Brain (organoid and tissue), 16 donors: ENCODE measurements at places on chromosomes 16 and 17. TPM values are rescaled to one million over a fixed set of nuclear protein-coding genes. Genes with fewer than 3 reads are reported as not detected.
A peak's percentile ranks its signal among the peaks of the same experiment; 100 is the strongest.

DNA sequence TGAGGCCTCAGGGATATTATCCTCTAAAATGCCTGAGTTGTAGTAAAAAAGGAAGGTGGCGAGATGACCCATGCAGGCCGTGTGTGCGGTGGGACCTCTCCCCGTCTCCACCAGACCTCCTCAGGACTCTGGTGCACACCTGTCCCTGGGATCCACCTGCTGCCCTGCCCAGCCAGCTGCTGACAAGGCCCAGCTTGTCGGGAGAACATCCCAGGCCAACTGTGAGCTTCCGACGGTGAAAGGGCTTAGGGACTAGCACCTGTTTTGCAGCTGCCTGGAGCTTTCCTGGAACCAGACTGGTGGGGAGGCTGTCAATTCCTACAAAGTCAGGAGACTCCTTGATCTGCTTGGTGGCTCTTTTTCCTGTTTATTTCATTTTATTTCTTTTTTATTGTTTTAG is 11.6 kb downstream of the IL34 start:
- DNase-seq = no peak

DNA sequence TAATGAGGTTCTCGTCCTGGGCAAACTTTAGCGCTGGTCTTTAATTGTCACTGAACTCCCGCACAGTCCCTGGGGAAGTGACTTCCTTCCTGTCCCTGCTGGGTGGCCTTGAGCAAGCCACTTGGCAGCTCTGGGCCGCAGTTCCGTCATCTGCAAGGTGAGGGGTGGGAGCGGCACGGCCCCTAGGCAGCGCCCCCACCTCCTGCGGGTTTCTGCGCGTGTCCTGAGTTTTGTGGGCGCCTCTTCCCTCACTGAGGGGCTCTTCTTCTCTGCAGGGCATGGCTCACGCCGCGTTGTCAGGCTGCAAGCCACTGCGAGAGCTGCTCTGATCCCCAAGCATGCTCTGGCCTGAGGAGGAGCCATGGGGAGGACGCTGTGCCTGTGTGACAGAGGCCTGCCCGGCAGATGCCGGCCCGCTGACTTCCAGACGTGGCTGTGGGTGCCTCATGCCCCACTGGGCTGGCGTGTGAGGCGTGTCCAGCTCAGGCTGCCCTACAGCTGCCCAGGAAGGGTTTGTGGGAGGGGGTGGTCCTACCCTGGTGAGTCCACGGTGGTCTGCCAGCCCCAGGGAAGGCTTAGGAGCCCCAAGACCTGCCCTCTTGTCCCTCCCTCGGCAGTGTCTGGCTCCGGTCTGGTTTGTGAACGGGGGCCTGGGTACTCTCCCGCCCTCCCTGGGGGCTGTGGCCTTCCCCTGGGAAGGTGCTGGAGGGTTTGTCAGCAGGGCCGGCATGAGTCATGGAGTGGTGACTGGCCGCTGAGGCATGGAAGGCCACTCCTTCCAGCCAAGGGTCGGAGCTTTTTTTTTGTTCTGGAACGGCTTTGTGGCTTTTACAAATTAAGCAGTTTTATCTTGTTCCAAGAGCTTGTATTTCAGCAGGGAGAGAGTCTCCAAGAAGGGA is 182.0 kb downstream of the SEC14L1 start:
- no peak for DNase-seq

DNA sequence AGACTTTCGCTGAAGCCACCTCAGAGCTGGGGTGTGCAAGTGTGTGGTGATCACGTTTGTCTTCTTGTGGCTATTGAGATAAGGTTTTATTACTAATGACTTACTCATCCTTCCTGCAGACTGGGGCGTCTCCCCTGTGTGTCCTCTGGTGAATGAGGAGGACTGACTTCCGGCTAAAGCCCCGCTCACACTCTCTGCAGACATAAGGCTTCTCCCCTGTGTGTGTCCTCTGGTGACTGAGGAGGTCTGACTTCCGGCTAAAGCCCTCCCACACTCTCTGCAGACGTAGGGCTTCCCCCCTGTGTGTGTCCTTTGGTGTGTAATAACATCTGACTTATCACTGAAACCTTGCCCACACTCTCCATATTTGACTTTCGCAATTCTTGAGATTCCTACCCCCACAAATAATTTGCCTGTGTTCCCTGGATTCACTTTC is 19.4 kb downstream of the PRDM7 start:
- no peak for DNase-seq

DNA sequence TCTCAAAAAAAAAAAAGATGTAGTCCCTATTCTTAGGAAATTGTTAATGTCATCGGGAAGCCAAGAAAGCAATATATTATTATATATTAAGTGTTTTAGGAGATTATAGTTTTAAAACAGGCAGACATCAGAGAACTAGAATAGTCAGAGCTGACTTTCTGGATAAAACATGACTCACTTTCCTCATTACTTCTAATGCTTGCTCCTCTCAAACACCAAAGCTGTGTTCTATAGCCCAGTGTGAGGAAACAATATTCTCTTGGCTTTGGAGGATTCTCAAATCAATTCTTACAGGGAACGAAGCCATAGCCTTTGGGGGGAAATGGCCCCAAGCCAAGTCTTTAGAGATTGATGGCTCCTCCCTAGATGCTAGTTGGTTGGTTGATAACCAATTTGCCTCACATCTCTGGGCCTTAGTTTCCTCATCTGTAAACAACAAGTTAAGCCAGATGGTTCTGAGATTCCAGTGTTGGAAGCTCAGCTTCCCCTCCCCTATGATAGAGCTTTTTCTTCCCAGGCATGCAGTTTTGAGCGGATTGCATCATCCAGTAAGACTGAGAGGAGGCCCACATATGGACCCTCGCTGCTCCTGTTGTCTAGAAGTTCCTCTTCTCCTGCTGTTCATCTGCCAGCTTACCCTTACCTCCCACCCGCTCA is 12.4 kb downstream of the NMT1 start:
- no peak for DNase-seq

Gene KRTAP4-9
- polyA plus RNA-seq = not detected

DNA sequence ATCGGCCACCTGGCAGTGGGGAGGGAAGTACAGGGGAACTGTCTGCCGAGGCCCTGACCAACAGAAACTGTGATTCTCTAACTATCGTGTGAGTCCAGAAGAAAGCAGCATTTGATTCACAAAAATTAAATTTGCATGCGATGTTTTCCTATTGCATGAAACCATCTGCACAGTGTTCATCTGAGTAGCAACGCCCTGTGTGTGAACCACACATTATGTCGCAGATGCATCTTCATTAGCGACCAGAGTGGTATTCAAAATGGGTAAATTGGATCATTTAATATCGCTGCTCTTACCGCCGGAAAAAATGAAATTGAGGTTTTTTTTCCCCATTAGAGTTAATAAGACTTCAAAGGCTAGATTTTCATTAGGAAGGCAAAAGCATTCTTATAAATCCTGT is 260.6 kb downstream of the ABCC12 start:
- DNase-seq = peak; percentile 42

GRCh38 chr17:49646391-49647255 is 31.3 kb downstream of the SPOP start:
- DNase-seq = no peak

GRCh38 chr16:4124535-4125294 is 8.5 kb upstream of the ADCY9 start:
- peak; percentile 30 for DNase-seq

Gene ACSM2A
- polyA plus RNA-seq = not detected

Gene TMEM94
- polyA plus RNA-seq = 156 TPM

- no peak for DNase-seq
These were observed 64.6 kb downstream of the RTN4RL1 start for GRCh38 chr17:1960545-1960912.

DNA sequence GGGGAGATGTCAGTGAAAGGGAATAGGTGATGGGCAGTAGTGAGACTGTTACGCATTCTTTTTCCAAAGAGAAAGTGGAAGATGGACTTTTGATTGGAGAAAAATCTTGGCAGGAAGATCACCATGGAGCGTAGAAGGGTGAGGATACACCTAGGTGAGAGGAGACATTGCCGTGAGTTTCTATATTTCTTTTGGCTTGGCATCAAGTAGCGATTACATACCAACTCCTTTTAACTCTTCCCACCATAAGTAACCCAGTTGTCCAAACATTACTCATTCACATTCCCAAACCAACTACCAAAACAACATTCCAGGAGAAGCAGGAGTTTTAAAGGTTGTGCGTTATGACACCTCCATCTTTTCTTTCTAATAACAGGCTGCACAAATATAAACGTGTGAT is 10.7 kb upstream of the KRT28 start:
- no peak for DNase-seq

GRCh38 chr16:23650674-23651416 is 9.6 kb downstream of the DCTN5 start:
- DNase-seq = no peak

- DNase-seq = no peak
These were observed 19.5 kb downstream of the N4BP1 start for GRCh38 chr16:48590476-48590875.

- DNase-seq = peak; percentile 18
These were observed 25.2 kb downstream of the CD300A start for GRCh38 chr17:74491626-74492025.

DNA sequence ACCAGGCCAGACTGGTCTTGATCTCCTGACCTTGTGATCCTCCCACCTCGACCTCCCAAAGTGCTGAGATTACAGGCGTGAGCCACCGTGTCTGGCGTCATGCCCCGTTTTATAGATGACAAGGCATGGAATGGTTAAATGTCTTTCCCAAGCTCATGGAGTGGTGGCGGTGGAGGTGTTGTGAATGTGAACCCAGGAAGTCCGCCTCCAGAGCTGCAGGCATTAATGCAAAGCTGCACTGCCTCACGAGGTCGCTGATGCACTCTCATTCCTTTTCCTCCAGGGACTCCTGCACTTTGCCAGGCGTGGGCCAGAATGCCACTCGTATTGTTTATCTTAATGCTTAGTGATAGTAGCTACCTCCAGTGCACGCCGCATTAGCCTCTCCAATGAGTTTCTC is 149.6 kb downstream of the WWOX start:
- no peak for DNase-seq

DNA sequence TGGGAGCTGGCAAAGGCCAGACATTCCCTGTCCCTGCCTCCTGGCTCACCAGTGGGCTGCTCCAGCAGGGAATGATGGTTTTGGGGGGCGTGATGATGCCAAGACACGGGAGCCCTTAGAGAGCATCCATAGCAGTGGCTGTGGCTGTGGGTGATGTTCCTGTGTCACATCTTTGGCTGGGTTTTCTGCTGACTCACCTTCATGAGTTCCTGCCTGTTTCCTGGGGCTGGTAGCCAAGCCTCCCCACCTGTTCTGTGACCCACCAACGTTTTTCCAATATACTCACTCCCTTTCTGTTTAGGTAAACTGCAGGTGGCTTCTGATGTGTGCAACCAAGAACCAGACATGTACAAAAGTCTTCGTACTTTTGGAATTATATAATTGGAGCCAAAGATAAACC is 16.5 kb upstream of the NF1 start:
- no peak for DNase-seq

- DNase-seq = peak; percentile 19
These were observed 174.3 kb upstream of the TBX2 start for GRCh38 chr17:61225178-61225882.

DNA sequence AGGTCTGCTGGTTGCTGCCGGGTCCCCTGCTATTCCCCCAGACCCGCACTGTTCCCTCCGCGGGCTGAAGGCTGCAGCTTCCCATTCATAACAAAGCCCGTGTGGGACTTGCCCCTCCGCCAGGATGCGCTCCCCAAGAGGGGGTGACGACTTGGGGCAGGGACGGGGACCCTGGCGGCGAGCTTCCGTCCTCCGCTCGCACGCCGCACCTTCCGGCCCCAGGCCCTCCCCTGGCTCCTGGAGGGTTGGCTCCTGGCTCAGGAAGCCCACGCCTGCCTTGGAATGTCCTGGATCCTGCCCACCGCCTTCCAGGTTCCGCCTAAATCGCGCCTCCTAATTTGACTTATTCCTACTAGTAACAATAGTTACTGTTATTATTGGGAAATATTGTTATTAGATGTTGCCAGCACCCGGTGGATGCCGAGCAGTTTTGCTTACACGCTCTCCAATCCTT is 1.1 kb upstream of the TFAP4 start:
- DNase-seq = peak; percentile 67

Gene CCDC200
- not detected for polyA plus RNA-seq

- no peak for DNase-seq
These were observed 30.2 kb upstream of the JPT2 start for GRCh38 chr16:1647856-1648255.

- DNase-seq = peak; percentile 83
These were observed 237.8 kb downstream of the PRKCA start for GRCh38 chr17:66540131-66540781.

GRCh38 chr16:87874639-87875427 is 5.5 kb upstream of the SLC7A5 start:
- no peak for DNase-seq

Gene CA5A
- polyA plus RNA-seq = 0.54 TPM

GRCh38 chr16:86035906-86036305 is 136.9 kb downstream of the IRF8 start:
- no peak for DNase-seq

DNA sequence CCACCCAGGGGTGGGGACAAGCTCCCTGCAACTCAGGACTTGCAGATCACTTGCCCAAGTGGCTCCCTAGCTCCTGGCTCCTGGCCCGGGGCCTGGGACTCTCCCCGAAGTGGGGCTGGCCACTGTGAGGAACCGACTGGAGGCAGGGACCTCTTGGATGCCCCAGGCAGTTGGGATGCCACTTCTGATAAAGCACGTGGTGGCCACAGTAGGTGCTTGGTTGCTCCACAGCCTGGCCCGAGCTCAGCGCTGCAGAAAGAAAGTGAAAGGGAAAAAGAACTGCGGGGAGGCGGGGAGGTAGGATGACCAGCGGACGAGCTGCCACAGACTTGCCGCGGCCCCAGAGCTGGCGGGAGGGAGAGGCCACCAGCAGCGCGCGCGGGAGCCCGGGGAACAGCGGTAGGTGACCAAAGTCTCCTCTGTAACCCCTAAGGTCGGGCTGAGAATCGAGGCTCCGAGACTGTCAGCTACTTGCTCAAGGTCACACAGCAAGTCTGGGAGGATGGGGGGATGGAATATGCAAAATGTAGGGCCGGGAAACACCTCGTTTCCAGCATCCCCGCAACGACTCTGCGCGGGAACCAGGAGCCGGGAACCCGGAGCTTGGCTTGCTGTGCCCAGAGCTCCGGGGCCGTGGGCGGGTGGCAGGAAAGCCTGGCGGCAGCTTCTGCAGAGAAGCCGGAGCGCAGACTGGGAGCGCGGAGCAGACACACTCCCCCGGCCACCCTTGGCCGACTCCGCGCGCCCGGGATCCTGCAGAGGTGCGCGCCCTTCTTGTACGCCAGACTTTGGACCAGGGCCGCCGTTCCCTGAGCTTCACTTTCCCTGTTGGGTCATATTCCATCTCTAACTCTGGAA is 1.9 kb downstream of the CIITA start:
- DNase-seq = no peak

Gene PRCD
- polyA plus RNA-seq = 9.9 TPM

Gene FZD2
- polyA plus RNA-seq = 6.1 TPM

Gene FSCN2
- polyA plus RNA-seq = 1.3 TPM

- DNase-seq = no peak
These were observed 128.2 kb upstream of the COX10 start for GRCh38 chr17:13940858-13941665.

- DNase-seq = no peak
These were observed 249.5 kb downstream of the CA10 start for GRCh38 chr17:51908841-51909537.

Gene ADAT1
- polyA plus RNA-seq = 59.0 TPM

Gene TEX14
- polyA plus RNA-seq = 0.36 TPM
